Hematopoietic multipotent progenitor cell treated with erythropoietin and hydrocortisone succinate and interleukin-3 and kit ligand, for 4 days (in vitro differentiated cells): ENCODE measurements at places on chromosomes 11 and 22.

GRCh38 chr11:503179-503981 is 3.7 kb downstream of the RNH1 start:
- peak; percentile 88 for DNase-seq

- no peak for DNase-seq
These were observed 102.3 kb downstream of the CHST1 start for GRCh38 chr11:45563171-45563570.

DNA sequence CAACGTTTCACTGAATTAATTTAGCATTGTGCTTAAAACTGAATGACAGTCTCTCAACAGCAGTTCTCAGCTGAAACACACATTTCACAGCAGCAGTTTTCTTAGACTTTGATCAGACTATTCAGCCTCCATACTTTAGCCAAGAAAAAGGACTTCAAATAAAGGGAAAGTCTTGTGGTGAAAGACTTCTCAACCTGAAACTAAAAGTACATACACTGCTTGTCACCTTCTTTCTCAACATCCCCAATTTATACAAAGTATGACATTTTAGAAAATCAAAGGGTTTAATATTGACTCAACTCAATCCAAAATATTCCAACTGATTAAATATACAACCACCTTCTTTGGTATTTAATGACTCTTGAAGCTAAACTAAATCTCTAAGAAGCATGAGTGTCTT is 419.0 kb downstream of the LRRC4C start:
- DNase-seq: no peak

- peak; percentile 48 for DNase-seq
These were observed 102.4 kb upstream of the THY1 start for GRCh38 chr11:119525180-119525866.

- peak; percentile 7 for DNase-seq
These were observed 95.7 kb downstream of the NAV2 start for GRCh38 chr11:19808076-19808911.

GRCh38 chr11:102142333-102142732 is 32.1 kb downstream of the YAP1 start:
- no peak for DNase-seq

GRCh38 chr22:50626850-50627641 is 906 bp downstream of the ARSA start:
- DNase-seq: no peak

DNA sequence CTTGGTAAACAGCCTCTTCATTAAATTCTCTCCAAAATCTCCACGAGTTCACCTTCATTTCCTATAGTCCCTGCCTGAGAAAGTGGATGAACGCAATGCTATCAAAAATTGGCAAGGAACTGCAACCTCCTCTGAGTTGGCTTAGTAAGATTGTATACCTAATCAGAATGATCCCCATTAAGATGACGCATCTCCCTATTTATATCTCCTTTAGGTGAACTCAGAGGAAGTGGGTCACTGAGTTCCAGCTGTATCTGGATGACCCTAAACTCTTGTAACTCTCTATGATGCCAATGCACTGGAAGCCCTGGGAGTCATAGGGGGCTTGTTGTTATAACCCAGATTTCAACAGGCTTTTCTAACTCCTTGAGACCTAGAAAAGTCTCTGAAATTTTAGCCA is 48.2 kb downstream of the OR10A6 start:
- no peak for DNase-seq

DNA sequence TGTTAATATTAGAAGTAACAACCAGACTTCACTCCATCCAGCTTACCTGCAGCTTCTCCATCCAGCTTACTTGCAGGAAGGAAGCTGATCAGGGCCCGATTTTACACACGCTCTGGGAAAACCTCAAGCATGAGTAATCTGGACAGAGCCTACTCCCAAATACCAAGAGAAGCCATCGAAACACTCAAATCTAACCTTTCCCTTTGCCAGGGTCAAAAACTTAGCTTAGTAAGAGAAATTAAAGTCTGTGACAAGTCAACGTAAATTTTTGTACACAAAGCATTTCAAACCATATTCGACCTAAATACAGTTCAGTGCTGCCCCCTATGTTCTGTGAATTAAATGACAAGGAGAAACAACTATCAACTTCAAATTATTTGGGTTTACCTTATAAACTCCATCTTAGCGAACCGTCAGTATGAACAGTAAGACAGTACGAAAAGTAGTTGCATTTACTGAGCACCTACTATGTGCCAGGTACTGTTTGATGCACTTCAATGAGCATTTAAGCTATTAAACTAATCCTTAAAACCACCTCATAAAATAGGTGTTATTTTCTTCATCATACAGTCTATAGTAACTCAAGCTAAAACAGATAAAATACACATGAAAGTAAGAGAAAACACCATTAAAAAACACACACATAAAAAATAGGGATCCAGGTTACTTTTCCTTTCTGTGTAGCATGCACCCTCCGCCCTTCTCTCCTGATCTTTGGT is 36.9 kb downstream of the ARFGAP3 start:
- peak; percentile 72 for DNase-seq
